Activated T-cell treated with anti-CD3 and anti-CD28 coated beads, Interleukin-2, amount 50 U/mL, for 48 hours (primary cell): ENCODE measurements at places on chromosomes 7 and 10.

GRCh38 chr10:24162206-24162985 lies 46.5 kb upstream of the KIAA1217 start:
- DNase-seq: no peak

DNA sequence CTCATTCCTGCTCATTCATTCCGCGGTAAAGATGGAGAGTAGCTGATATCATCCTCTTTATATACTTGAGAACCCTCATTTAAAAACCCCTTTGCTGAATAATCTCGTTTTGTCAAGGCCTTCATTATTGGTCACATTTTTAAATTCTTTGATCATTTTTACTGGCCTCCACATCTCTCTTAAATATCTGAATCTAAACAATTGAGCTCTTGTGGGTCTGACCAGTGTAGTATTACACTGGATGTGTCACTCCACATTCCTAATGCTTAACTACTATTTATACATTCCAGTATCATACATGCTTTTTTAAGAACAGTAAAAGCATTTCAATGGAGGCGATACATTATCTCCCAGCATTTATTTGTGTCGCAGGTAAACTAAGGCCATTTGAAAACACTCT lies 12.6 kb upstream of the PRPS1L1 start:
- no peak for DNase-seq

GRCh38 chr7:17554341-17555015 lies 256.0 kb downstream of the AHR start:
- DNase-seq: no peak

GRCh38 chr7:25770235-25770634 lies 381.8 kb upstream of the NFE2L3 start:
- no peak for DNase-seq

GRCh38 chr7:139651308-139651707 lies 126.5 kb downstream of the HIPK2 start:
- DNase-seq: no peak

GRCh38 chr7:116384936-116385635 lies 114.5 kb upstream of the CAV2 start:
- no peak for DNase-seq

DNA sequence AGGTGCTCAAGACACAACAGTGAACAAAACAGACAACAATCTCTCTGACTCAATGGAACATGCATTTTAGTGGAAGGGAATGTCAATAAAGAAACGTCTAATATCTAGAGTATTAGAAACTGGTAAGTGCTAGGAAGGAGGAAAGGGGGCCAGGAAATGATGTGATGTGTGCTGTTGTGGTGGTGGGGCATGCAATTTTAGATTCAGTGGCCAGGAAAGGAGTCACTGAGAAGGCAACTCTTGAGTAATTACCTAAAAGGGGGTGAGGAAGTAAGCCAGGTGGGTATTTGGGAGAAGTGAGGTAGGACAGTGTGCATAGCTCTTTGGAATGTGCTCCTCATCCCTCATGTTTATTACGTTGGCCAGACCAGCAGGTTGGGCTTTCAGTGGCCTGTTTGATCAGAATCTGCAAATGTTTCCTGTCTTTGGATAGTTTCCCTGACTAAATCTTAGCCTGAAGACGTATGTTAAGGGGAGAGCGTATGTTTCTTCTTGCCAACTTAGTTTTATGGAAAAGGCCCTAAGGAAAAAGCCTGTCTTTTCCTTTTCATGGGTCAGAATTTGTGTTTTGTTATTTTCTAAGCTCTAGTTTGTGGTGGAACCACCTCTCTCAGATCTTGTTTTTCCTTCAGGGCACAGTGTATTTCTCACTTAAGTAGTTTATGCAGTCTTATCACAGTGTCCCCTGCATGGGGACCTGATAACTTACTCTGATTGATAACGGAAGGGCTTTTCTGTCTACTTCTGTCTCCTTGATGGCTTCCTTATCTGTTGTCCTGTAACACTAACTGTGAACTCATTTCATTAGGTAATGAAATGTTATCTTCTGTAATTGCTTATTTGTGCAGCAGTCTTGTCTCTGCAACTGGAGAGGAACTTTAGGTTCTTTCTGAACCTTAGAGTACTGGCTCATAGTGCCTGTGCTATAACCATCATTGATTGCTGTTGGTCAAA lies 203.7 kb downstream of the AUTS2 start:
- DNase-seq: no peak

- no peak for DNase-seq
These were observed 56.7 kb downstream of the BTAF1 start for GRCh38 chr10:91980319-91980718.

DNA sequence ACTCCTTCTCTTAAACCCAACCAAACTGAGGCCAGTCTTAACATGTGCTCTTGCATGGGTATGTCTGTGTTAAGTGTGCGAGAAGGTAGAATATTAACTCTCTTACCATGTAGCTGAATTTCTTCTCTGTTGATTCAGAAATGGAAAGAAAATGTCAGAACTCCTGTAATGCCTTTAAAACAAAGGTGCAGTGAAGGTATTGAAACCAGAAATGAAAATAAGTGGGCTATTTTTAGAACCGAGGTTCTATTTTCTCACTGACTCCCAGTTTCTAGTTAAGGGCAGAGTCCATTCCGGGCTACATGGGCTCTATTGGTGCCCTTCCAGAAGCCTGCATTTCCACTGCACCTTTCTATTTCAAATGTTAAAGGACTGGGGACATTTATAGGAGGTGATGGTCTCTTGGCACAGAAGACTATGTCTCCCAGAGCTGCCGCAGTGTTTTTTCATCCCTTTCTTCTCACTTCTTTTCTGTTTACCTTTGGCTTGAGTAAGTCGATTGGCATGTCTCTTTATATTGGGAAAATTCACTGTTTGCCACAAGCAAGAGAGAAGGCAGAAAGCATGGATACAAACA lies 174.9 kb downstream of the LRMDA start:
- no peak for DNase-seq
